ENCODE measurements at places on chromosomes 6 and 20. TPM values are rescaled to one million over a fixed set of nuclear protein-coding genes. Genes with fewer than 3 reads are reported as not detected.

Gene PRR18
- 1.3 TPM for total RNA-seq

Gene SLC17A1
- total RNA-seq, result not detected

Gene NANP
- 1.2 TPM for total RNA-seq

Gene PRPH2
- total RNA-seq, result not detected

Gene CLVS2
- total RNA-seq, result not detected

DNA sequence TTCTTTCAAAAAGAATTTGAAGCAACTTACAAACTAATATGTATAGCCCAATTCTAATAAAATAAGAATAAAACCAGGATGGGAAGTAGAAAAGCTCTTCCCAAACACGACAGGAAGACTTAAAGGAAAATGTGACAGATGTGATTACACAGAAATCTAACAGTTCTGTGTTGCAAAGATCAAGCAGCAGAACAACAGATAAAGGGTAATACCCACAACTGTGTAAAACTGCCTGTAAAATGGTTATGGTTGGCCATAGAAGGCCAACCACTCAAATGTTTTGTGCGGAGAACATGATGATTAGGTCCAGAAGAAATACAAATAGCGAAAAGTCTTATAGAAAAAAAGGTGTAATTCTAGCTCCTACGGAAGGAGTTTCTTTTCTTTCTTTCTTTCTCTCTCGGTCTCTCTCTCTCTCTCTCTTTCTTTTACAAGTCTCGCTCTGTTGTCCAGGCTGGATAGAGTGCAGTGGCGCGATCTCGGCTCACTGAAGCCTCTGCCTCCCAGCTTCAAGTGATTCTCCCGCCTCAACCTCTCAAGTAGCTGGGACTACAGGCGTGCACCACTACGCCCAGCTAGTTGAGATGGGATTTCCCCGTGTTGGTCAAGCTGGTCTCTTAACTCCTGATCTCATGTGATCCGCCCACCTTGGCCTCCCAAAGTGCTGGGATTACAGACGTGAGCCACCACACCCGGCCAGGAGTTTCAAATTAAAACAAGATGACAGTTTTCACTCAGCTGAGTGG lies 128.5 kb downstream of the QRSL1 start:
- DNase-seq, result no peak

DNA sequence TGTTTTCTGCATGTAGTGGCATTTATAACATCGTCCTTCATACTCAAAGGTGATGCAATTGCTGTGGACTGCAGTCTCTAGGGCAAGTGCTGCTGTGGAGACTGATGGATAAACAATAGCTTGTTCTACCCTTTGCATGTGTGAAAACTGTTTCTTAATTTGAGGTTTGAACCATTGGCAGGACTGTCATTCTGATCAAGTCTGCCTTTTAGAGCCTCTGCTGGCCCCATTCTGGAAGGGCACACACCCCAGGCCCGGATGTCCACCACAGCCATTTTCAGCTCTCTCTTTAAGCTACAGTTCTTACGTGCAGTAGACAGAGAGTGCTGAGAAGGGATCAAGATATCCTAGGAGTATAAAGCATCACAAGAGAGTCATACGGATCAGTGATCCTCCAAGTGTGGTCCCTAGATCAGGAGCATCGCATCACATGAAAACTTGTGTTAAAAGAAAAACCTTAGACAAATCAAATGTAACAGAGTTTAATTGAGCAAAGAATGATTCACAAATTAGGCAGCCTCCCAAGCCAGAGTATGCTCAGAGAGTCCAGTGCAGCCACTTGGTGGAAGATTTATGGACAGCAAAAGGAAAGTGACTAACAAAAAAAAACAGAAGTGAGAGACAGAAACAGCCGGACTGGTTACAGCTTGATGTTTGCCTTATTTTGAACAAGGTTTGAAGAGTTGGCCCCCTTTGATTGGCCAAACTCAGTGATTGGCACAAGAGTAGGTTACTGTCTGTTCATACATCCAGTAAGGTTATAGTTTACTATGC lies 52.0 kb downstream of the FRK start:
- DNase-seq, result no peak

GRCh38 chr6:122609881-122610689 lies at the start of gene PKIB:
Gene PKIB (plus strand): TSS chr6:122610405. CDS start chr6:122717795, 107,390 bp downstream.
- peak; percentile 81 for DNase-seq

DNA sequence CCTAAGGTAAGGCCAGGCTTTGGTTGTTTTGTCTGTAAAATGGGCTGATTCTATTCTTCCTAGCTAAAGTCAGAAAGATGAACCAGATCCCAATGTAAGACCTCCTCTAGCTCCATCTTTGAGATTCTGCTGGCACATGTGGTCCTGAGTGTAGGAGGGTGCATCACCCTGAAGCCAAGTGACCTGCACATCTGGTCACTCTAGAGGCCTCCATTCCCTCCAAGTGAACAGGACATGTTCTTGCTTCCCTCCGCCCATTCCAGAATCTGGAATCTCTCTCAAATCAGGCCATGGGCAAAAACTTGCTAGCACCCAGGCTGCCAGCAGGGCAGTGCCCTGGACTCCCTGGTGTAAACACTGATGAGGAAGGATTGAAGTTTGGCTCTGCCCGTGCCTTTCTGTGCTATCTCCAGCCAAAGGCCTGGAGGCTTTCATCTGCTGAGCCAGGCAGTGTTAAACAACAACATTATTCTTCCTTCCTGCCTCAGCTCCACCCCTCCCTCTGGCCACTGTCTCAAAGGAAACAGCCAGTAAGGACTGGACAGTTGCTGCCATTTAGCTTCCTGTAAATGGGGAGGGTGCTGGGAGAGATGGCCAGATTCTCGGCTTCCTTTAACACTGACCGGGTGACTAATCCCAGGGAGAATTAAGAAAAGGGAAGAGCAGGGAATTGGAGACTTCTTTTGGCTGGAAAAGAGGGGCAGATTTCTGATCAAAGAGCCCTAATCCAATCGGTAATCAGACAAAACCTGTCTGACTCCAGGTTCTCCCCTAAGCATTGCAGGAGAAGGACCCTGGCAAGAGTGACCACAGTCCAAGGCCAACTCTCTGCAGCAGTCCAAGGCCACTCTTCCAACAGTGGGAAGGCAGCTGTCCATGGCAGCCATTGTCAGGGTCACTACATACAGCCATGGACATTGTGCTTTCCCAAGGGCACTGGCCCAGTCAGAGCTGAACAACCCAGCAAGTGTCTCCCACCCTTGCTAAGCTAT lies 19.5 kb upstream of the ADGRF1 start:
- DNase-seq, result peak; percentile 83

- no peak for DNase-seq
Measured at GRCh38 chr6:161359618-161359945, 85.7 kb upstream of the AGPAT4 start.

DNA sequence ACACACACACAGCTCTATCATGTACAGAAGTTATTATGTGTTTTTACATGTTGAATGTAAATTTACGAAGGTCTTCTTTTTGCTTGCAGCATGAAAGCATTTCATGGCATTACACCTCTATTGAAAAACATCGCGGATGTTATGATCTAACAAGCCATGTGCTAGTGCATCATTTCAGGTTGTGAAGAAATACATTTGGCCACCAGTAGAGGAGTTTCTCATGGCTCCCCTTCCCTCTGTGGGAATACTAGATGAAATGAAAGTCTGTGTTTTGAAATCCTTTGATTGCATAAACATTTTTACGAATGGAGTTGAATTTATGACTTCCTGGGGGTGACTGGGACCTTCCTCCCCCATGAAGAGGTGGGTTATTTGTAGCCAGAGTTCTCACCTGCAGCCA lies 17.7 kb downstream of the MAS1 start:
- DNase-seq, result no peak

DNA sequence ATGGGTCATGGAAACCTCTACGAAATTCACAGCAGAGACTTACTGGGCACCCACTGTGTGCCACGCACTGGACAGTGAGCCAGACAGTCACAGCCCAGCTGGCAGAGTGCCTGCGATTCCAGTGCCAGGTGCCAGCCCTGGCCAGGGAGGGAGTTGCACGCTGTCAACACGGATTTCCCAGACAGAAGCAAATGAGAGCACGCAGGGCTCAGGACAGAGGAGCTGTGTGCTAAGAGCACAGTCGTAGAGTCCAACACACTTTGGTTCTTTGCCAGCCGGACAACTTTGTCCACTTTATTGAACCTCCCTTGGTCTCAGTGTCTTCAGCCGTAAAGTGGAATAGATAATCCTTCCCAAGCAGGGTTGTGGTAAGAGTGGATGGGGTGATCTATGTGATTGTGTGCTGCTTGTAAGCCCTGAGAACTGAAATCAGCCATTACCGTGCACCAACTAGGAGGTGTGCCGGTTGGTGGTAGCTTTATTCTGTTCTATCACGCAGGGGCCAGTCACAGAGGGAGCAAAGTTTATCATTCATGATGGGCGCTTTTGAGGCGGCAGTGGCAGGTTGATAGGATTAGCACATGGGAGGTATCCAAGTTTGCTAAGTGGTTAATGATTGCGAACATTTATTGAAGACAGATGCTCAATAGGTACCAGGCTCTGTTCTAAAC lies 40.6 kb downstream of the SIRPA start:
- DNase-seq, result no peak
